Bone marrow (tissue), 2 donors: ENCODE measurements at places on chromosomes 2 and 18.

GRCh38 chr18:36372903-36373311, 75.4 kb downstream of the FHOD3 start:
- DNase-seq: no peak

DNA sequence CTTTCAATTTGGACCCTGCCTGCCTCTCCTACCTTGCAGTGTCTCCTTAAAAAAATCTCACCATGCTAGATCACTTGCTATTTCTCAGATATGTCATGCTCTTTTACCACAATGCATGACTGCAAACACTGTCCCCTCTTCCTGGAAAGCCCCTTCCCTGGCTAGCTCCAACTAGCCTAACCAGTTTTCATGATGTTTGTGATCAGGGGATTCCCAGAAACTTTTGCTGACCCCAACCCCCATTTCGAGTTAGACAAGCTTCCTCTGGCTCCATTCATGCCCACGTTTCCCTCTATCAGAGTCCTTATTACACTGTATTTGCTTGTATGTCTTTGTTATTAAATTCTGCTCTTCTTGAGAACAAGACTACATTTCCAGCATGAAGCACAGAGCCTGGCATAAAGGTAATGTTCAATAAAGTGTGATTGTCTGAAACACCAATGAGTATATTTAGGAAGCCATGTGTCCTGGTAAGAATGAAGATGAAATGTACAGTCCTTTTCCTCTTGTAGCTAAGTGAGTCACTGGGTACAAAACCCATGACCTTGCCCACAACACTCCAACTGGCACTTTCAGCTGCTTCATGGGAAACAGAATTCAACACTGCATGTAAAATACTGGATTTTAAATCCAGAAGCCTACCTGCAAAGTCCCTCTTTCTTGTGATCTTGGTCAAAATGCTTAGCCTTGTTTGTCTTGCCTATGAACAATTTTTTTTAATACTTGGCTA, 62.0 kb upstream of the ATL2 start:
- no peak for DNase-seq

DNA sequence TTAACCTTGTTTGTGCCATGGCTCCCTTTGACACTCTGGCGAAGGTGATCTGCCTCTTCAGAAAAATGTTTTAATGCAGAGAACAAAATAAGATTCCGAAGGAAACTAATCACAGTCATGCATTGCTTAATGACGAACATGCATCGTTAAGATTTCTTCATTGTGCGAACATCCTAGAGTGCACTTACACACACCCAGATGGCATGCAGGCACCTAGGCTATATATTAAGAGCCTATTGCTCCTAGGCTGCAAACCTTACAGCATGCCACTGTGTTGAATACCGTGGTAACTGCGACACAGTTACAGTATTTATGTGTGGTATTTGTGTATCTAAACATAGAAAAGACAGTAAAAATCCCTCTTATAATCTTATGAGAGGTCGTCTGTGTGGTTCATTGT, 8.3 kb downstream of the ASAP2 start:
- DNase-seq: no peak

DNA sequence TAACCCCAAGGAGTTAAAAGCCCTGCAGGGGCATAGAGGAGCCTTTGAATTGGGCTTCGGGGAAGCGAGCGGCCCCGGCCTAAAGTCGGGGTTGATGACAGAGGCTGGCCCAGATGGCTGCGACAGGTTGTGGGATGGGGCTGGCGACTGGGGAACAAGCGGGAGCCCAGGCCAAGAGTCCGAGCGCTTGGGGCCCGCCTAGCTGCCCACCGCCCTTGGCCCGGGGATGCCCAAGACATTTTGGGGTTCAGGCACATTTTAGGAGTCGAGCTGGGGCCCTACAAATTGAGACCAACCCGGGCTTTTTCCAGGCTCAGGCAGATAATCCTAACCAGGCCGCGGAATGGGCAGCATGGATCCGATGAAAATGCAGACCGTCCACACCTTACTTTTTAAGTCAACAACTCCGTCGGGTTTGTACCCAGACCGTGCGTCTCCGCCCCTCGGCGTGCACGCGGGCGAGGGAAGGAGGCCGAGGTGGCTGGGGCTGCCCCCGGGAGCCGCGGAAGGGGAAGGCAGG, 507 bp downstream of the RTKN start:
- no peak for DNase-seq

DNA sequence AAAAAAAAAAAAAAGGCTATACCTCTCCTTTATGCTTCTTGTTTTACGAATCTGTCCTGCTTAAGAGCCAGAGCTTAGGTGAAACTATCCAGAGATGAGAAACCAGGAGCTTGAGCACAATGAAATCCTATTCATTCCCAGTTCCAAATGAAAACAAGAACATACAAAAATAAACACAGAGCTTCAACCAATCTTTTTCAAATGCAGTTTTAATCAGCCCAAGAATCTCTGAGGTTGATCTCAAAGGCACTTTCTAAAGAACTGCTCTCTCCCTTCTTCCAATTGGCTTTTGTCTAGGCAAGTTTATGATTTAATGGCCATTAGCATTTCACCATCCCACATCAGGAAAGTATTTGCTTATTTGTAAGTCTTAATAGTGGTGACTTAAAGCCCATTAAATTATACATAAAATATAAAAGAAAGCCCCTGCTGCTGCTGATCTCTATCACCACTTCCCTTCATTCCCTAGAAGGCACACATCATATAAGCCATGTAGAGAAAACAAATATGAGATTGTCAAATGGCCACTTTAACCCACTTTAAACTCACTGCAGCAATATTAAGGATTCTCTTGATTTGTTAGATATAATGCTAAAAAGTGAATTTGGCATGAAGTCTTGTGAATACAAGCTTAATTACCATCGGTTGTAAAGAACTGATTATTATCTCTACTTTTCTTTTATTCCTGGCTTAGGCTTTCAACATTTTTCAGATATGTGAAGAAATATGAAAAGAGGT, 29.3 kb upstream of the SCN9A start:
- DNase-seq: no peak

GRCh38 chr2:215528555-215528954, 92.7 kb upstream of the FN1 start:
- no peak for DNase-seq
